ENCODE measurements at places on chromosomes 11 and 22.

DNA sequence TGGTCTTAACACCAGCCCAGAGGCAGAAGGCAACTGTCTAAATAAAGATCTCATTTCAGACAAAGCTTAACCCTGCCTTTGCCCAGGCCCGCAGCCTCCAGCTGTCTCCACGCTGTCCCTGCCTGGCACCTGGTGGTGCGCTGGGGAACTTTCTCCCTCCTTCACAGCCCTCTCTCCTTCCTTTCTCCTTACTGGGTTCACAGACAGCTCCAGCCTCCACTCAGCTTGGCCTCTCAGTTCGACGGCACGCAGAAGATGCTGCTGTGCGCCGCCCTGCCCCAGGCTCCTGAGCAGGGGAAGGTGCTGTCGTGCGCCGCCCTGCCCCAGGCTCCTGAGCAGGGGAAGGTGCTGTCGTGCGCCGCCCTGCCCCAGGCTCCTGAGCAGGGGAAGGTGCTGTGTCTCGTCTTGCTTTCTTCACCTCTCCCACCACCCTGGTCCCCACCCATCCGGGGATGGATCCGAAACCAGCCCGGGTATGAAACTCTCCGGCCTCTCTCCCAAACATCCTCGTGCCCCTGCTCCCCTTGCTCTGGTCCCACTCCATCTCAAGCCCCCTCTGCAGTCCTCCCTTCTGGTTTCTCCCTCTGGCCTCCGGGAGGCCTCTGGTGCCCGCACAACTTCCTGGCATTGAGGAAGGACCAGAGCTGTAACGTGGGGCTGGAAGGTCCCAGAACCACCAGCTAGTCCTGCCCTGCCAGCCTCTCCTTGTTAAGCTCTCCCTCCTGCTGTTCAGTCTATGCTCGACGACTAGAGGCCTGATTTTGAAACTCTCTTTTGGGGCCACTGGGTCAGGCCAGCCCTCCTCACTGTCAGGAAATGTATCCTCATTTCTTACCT, 22.9 kb upstream of the JAM3 start:
- no peak for DNase-seq

DNA sequence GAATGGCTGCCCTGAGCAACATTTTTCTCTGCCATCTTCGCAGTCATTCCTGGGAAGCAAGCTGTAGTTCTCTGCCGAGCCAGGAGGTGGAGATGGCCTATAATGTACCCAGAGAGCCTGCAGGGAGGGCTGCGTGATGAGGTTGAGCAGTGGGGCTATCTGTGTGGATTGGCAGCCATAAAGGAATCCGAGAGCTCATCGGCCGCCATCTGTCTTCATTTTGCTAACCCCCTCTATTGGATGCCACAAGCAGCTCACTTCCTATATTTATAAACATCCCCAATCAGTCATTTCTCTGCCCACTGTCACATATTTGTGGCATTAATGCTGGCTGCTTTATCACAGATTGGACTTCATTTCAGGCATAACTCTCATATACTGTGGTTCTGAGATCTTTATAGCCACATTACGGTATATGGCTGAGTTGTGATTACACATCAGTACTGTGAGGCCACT, 209.5 kb downstream of the NTM start:
- DNase-seq, result no peak

DNA sequence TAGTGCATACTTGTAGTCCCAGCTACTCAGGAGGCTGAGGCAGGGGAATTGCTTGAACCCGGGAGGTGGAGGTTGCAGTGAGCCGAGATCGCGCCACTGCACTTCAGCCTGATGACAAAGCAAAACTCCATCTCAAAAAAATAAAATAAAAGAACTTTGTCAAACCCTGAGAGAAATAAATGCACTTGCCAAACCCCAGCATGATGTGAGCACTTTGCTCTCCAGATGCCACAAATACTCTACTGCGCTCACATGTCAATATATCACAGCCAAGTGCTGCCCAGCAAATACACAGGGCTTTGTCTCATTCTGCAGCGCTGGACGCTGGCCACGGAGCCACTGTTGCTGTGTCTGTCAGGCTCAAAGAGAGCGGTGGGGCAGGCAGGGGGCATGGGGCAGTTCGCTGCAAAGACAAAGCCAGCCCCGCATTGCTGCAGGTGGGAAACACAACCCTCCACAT, 45.1 kb downstream of the AHNAK start:
- DNase-seq, result no peak

DNA sequence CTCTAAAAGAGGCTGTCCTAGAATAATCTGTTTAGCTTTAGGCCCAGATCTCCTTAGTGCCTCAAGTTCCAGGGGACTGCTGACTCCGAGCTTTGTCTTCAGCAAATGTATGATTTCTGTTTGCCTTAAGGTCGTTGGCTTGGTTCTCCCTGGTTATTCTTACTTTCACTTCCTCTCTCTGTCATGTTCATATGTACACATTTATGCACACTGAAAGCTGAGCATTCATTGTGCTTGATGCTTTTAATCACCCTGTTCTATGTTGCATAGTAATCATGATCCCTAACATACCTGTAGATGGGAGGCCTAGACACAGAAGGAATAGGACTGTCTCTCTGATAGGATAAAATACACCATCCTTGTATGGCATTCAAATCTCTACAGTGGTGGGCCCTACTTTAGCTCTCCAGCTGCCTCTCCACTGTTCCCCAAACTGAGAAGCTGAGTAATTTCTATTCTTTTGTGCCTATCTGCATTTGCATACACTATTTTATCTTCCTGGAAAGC, 7.2 kb downstream of the PPFIBP2 start:
- DNase-seq, result no peak

DNA sequence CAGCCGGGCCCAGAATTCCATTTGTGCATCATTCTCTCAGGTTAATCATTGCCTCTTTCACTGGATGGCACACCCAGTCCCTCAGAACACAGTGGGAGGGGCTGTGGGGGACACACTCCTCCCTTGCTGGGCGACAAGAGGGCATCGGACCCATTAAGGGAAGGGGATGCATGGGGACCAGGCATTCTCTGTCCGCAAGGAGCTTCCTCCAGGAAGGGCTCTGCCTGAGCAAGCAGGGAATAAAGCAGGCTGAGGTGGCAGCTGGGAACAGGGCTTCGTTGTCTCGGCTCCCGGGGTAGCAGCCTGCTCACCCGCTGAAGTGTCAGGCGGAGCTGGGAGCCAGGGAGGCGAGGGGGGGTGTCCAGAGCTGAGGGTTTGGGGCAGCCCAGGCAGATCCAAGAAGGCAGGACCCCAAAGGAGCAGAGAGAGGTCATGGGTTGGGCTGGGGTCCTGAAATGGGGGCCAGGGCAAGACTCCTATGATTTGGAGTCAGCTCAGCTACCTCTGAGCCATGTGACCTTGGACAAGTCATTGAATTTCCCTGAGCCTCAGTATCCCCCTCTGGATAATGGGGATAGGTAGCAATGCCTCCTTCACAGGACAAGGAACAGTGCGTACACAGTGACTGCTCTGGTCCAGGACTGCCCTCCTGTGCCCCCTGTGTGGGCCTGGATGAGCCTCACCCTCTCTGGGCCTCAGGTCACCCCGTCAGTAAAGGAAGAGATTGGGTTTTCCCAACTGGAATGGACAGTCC, 1.4 kb downstream of the GAL3ST1 start:
- DNase-seq, result no peak

GRCh38 chr11:44775985-44776446, 49.3 kb downstream of the TSPAN18 start:
- no peak for DNase-seq

DNA sequence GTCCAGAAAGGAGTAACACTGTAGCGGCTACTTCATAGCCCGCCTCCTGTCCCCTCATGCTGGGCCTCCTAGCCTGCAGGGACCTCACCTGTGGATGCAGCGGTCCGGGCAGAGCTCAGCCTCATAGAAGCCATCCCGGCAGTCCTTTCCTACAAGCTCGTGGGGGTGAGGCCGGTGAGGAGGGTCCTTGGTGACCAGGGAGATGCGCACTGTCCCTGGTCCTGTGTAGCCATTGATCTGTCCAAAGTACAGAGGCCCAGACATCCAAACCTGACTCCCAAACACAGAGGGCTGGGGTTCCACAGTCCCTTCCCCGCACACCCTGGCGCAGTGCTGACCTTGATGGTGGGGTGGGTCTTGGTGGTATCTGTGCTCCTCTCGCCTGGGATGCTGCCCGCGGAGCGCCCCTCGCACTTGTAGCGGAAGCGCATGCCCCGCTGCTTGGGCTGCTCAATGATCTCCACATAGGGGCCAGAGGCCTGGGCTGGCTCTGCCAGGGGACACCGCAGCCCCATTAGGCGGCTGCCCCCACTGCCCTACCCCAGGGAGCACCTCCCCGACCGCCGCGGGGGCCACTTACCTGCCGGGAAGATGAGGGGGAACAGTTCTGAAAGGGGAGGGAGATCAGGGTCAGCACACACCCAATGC, 993 bp downstream of the RELA start:
- no peak for DNase-seq

- DNase-seq, result no peak
Measured at GRCh38 chr11:6719576-6719975, 36.4 kb upstream of the MRPL17 start.

DNA sequence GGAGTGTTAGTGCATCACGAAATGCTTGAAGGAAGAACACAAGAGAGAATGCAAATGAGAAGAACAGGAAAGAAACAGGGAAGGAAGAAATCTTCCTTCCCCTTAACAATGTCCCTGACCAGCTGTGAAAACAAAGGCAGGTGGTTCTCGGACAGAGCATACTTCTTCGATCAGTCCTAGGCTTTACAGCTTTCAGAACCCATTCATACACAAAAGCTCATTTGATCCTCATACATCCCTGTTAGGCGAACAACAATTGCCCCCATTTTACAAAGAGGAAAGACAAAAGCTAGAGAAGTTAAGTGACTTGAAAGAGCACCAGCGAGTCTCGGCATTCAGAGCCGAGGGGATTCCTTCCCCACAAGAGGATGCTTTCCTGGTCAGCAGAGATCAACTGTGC, 57.2 kb upstream of the LRRC55 start:
- DNase-seq, result no peak

DNA sequence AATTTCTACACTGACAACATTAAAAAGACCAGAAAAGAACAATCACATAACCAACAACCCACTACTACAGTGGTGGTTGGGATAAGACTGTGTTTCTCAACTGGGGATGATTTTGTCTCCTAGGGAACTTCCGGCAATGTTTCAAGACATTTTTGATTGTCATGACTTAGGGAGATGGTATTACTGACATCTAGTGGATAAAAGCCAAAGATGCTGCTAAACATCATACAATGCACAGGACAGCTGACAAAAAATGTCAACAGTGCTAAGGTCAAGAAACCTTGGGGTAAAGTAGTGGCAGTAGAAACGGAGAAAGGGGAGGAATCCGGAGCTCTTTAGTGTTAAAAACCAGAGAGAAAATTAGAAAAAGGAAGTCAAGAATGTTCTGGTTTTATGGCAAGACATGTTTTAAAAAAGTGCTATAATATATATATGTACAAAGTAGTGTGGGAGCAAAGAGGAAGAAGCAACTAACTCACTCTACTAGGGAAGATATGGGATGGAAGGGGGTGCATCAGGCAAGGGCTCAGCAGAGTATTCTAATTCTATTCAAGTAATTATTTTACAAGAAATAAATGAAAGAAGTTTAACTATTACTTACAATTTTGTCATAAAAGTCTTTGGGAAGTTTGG, 37.2 kb downstream of the CKAP5 start:
- no peak for DNase-seq

GRCh38 chr11:122749005-122749687, 89.2 kb upstream of the CRTAM start:
- no peak for DNase-seq

DNA sequence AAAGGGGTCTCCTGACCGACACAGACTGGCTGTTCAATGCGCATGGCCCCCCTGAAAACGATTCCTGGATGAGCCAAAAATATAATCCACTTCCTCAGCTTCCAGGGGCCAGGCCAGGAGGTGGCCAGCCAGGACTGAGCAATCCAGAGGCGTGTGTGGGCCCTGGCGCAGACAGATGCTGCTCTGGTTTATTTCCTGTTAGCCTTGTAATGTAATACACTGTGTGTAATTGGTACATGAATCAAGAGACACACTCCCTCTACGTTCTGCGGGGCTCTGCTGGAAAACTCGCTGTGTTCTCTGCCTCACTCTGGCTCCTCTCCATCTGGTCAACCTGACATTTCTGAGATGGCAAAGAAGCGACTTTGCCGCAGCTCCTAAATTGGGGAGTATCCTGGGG, 26.3 kb upstream of the ISX start:
- DNase-seq, result no peak

GRCh38 chr11:131065435-131066413, 149.4 kb upstream of the SNX19 start:
- no peak for DNase-seq

GRCh38 chr22:32949391-32950173, 108.6 kb downstream of the SYN3 start:
- no peak for DNase-seq

DNA sequence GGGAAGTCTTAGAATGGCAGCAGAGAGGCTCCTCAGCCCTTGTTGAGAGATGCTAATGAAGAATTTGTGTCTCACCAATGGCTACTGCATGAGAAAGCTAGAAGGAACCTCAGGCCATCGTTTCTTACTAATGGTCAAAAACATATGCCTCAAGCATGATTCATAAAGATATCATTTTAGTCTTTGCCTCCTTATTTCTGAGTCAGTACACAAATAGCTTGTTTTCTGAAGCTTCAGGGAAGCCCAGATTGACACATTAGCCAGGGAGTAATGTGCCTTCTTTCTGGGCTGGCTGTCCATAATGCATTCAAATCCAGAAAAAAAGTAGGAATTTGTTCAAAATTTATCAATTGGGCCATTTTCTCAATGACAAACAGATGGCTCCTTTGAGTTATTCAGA, 169.4 kb upstream of the ZBED5 start:
- DNase-seq, result no peak

GRCh38 chr22:37331034-37331428, 48.7 kb downstream of the CYTH4 start:
- no peak for DNase-seq

GRCh38 chr11:72493426-72494108, 59.2 kb upstream of the CLPB start:
- peak; percentile 90 for DNase-seq

DNA sequence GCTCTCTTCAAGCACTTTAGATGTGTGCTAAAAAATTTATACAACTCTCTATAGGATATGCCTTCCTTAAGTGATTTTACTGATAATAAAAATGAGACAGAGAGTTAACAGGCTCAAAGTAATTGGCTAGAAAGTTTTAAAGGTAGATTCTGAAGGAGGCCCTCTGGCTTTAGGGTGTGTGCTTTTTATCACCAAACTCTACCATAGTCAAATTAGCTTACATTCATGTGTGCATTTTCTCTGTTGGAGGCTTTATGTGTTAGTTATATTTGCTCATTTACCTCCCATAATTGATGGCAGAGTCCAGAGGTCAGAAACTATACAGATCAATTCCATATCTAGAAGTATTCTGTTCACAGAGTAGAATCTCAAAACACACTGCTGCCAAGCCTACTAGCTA, 317.5 kb downstream of the JRKL start:
- no peak for DNase-seq

DNA sequence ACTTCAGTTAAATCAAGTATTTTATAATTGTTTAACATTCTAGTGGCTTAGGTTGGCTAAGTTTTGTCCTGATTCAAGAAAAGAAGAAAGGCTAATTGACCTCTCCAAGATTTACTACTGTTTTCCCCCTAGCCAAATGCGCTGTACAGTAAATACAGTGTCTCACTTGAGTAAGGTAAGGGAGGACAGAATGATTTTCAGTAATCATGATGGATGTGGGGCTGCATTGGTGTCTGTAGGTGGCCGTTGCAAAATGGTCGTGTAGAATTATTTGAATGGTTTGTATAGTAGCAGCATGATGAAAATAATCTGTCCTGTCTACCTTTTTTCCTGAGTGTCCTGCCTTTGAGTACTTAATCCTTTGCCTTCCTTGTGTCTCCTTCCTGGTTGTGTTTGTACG, 4.6 kb downstream of the CECR2 start:
- DNase-seq, result no peak

- no peak for DNase-seq
Measured at GRCh38 chr11:73652856-73653559, 6.6 kb downstream of the PLEKHB1 start.
